ENCODE measurements at places on chromosomes 12 and 14.

DNA sequence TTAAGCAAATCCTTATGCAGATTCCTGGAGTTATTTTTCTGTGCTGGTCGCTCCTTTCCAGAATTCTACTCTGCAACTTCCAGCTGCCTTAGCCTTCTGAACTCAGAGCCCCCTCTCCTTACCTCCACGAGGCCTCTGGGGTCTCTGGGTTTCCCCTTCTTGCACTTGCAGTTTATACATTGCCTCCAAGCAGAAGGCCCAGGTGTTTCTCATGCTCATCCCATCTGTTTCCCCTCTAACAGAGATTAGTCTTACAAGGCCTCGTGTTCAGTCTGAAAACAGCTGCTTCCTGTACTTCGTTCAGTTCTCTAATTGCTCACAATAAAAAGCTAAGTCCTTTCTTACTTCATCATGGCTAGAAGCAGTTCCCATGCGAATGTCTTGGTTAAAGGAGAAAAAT, 134.4 kb upstream of the FGD4 start:
- peak; percentile 70 for DNase-seq

DNA sequence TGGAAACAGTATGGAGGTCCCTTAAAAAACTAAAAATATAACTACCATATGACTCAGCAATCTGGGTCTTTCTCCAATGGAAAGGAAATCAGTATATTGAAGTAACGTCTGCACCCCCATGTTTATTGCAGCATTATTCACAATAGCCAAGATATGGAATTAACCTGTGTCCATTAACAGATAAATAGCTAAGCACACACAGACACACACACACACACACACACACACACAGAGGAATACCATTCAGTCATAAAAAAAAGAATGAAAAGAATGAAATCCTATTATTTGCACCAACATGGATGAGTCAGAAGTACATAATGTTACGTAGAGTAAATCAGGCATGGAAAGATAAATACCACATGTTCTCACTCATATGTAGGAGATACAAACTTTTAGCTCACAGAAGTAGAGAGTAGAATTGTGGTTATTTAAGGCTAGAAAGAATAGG, 4.7 kb downstream of the KLRK1 start:
- DNase-seq, result no peak

DNA sequence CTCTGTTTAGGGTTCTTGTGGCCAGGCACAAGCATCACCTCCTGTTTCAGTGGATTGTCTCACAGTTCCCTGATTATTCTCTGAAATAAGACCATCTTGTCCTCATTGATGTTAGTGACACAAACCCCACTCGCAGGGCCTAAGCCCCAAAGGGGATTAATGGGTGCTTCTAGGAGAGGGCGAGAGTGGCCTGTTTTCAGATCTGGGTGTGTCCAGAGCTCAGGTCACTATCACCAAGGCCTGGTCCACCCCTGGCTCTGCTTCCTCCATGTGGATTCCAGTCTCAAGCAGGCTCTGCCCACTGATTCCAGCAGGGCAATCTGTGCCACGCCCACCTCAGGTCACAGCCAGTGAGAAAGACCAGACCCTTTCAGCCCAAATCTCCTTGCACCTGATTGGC, 361.9 kb downstream of the ADGRD1 start:
- DNase-seq, result no peak

GRCh38 chr14:22564463-22564862, 24.6 kb downstream of the DAD1 start:
- DNase-seq, result no peak

- DNase-seq, result no peak
Measured at GRCh38 chr12:115094163-115094816, 410.3 kb upstream of the TBX3 start.

GRCh38 chr12:1913377-1914113, 4.9 kb downstream of the CACNA2D4 start:
- no peak for DNase-seq

DNA sequence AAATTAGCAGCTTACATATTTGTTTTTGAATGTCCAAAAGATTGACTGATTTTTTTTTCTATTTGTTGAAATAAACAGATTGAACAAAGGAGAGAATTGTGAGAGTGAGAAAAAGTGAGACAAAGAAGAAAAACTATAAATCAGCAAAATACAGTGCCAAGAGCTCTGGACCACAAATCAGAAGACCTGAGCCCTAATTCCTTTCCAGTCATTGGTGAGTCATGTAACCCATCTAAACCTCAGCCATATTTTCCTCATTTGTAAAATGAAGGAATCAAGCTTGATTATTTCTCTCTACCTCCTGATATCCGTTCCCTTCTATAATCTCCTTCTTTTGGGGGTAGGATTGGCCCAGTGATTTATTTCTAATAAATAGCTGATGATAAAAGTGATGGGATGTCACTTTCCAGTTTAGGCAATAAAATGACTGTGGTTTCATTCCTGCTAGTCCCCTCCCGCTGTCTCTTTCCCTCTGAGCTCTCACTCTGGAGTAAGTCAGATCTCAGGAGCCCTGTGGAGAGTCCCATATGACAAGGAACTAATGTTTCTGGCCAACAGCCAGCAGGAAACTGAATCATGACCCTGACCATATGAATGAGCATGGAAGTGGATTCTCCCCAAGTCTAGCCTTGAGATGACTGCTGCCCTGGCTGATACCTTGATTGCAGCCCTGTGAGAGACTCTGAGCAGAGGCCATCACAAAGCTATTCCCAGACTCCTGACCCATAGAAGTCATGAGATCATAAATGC, 218.9 kb downstream of the ACSS3 start:
- no peak for DNase-seq

- no peak for DNase-seq
Measured at GRCh38 chr12:67315661-67316060, 46.5 kb downstream of the CAND1 start.

DNA sequence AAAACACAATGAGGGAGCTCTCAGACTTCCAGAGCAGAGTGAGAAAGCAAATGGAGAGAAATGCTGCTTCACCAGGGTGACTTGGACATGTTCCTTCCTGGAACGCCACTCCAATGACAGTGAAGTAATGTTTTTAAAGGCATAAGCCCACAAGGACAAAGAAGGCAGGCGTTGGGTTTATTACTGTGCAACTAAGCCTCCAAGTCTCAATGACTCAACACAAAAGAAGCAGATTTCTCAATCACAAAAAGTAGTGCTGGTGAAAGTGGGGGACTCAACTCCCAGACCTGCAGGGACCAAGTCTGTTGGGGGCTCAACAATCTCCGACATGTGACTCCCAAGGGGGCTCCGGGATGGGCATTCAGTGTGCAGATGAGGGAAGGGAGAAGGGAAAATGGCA, 505.2 kb downstream of the BCL11B start:
- DNase-seq, result no peak

DNA sequence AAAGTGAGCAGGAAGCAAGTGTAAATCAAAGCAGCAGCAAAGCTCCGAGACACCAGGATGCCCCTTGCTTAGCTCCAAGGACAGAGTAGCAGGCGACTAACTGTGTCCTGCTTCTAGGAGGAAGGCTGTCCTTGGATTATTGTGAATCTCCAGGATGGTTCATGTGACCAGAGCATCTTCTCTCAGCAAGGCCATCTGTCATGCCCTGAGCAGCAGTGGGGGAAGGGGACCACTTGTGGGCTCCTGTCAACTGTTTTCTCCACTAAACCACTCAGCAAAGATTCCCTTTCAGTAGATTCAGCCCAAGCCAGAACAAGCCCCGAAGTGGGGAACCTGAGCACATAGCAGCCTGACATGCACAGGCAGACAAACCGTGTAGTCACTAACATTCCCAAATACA, 19.4 kb downstream of the MAP3K9 start:
- no peak for DNase-seq

- no peak for DNase-seq
Measured at GRCh38 chr12:59689776-59690175, 93.9 kb downstream of the SLC16A7 start.

DNA sequence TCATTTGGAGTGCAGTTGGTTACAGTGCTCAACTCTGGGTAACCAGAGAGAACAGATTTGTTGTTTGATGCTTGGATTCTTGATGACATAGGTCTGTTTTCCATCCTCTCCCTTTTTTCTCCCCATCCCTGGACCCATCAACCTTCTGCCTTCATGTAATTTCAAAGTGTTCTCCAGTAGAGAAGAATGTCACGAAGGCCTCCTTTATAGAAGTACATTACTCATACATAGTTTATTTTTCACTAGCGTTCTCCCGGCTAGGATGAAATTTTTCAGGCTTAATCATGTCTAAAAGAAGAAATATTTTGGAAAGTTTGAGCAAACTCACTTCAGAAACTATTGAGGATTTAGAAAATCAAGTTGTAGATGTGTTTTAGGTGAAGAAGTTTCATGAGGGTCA, 20.9 kb upstream of the APPL2 start:
- DNase-seq, result no peak

- DNase-seq, result no peak
Measured at GRCh38 chr14:99706107-99706900, 22.2 kb downstream of the CYP46A1 start.

GRCh38 chr12:115882936-115883335, 394.6 kb downstream of the MED13L start:
- DNase-seq, result no peak

DNA sequence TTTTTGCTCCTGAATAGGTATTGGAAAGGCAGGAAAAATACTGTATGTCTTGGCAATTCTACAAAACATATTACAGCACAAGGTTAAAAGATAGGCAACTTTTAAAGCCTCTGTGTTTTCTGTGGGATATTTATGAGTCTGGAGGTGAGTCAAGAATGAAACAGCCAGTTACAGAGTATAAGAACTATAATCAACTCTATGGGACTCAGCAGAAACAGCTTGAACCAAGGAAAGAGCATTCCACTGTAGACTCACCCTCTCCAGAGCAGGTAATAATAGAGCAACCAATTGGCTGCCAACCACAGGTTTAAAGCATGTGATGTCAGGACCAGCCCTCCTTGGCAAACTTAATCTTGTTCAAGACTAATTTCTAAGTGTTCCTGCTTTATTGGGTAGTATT, 100.5 kb upstream of the MDM1 start:
- no peak for DNase-seq

DNA sequence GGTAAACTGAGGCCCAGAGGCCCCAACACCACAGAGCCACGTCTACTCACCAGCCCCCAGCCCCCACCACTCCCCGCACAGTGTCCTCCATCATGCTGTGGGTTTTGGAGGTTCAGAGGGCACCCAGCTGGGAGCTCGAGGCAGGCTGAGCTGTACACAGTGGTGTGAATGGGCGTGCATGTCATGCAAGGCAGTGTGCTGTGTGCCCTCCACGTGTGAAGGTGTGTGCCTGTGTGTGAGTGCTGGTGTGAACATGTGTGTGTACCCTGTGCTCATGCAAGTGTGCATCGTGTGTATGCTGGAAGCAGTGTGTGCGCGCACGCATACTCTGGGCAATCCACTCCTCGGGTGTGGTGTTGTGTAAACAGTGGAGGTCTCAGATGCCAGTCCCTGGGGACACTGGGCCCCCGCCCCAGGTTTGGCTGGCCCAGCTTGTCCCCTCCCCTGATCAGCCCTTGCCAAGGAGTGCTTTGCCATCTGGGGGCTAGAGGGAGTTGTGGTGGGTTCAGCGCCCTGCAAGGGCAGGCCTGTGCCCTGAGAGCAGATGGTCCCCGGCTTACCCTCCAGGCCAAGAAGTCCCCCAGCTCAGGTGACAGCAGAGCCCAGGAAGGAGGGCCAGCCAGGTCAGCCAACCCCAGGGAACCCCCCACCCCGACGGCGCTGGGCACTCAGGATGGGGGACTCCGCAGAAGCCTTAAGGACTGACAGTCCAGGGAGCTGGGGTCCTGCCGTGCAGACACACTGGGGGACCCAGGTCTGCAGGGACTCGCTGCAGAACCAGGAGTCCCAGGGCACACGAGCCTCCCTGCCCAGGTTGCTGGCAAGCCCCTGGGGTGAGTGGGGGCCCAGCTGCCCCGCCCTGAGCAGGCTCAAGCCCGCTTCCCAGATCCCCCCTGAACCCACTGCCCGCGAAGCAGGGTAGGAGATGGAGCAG, 23.8 kb upstream of the GPR132 start:
- DNase-seq, result no peak

GRCh38 chr14:75010472-75011093, 7.9 kb downstream of the EIF2B2 start:
- no peak for DNase-seq

DNA sequence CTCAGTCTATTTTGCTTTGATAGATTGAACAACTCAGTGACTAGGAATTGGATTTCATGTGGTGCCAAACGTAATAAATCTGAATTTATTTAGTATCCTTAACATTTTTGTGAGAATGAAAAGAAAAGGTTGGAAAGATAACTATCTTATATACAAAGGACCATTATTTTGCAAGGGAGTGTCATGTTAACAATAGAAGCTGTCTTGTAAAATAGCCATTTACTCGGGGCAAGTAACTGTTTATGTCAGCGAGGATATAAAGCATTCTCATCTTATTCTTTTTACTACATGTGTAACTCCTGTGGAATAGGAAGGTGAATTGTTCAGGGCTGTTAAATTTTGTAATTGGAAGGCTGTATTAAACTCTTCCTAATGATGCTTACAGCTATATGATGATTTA, 5.9 kb downstream of the RERGL start:
- DNase-seq, result no peak

GRCh38 chr14:54502602-54503001, 7.1 kb upstream of the CGRRF1 start:
- DNase-seq, result no peak

GRCh38 chr14:98728836-98729235, 543.2 kb downstream of the BCL11B start:
- DNase-seq, result no peak

GRCh38 chr12:48237162-48237561, 34.1 kb upstream of the OR10AD1 start:
- DNase-seq, result no peak

DNA sequence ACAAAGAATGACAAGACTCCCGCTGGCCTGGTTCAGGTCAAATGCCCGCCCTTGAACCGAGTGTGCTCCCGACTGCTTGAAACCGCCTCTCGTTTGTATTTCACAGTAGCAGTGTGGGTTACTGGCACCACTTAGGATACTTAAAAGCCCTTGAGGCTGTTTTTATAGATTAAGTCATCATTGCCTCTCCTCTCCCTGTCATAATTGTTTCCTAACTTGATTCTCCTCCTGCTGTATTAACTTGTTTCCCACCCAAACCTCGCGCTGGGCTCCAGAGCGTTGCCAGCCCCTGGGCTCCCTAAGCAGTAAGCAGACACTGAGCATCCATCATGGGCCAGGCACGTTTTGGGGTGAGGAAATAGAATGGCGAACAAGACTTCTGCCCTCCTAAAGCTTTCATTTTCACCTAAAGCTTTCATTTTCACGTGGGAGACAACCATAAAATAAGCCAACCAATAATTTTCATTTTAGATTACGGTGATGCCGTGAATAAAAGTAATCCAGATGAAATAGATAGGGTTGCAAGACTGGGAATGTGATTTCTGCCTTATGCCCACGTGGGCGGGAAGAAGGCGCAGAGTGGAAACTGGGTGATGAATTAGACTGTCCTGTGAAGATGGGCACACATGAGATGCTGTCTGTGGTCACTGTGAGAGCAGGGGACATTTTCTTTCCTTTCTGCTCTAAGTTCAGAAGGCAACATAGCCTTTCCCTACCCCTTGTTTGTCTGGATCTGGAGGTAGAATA, 97.5 kb downstream of the PPP2R5C start:
- no peak for DNase-seq

DNA sequence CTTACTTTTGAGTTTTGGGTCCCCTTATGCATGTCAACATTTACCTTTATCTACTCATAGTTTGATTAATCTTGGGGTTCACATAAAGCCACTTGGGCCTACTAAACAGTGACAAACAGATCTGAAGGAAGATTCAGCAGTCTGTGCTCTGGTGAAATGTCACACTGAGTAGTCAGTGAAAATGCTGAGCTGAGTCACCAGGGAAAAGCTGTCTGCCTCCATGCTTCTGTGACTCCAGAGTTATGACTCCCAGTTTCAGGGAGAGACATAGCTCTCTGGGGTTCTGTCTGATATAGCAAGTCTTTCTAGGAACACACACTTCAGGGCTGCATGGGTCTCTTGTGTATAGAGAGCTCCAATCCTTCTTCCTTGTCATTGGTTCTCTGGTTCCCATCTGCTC, 406.3 kb upstream of the FAR2 start:
- no peak for DNase-seq

Measured in GM12864 (cell line).